GM23248 (cell line): ENCODE measurements at places on chromosomes 16 and 17.

GRCh38 chr16:125011-125410, 13.5 kb downstream of the NPRL3 start:
- H3K27ac ChIP-seq, result no peak overlapping the region
- H3K4me1 ChIP-seq, result no peaks in the 10 kb centered on the region
- no peaks in the 10 kb centered on the region for H3K27me3 ChIP-seq

GRCh38 chr16:11670171-11671131, 2.2 kb downstream of the SNN start:
- peaks cover 7% of the 10 kb centered on the region for H3K4me1 ChIP-seq
- no peaks in the 10 kb centered on the region for H3K36me3 ChIP-seq
- H3K4me3 ChIP-seq, result no peak overlapping the region
- no peaks in the 10 kb centered on the region for H3K27me3 ChIP-seq
- DNase-seq, result peak; percentile 29
- no peak overlapping the region for H3K27ac ChIP-seq

DNA sequence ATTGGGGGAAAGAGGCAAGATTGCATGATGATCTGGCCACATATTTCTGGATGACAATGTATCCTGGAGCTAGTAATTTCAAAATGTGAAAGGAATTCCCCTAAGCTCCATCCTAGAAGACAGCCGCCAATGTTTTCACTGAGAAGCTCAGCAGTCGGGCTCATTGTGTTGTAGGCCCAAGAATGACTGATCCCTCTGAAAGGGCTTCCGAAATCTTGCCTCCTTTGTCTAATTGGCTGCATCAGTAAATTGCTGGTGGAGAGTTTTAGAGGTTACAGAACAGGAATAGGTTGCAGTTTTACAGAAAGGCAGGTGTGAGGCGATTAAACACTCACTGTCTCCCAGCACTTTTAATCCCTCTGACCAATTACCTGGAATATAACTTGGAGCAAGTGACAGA, 464.1 kb upstream of the SALL1 start:
- no peak for DNase-seq
- no peaks in the 10 kb centered on the region for H3K4me1 ChIP-seq
- H3K27me3 ChIP-seq, result no peaks in the 10 kb centered on the region
- no peaks in the 10 kb centered on the region for H3K36me3 ChIP-seq
- no peak overlapping the region for H3K27ac ChIP-seq

GRCh38 chr16:8986111-8986510, 22.4 kb upstream of the USP7 start:
- no peaks in the 10 kb centered on the region for H3K4me1 ChIP-seq
- no peak overlapping the region for H3K4me3 ChIP-seq
- H3K27me3 ChIP-seq, result no peaks in the 10 kb centered on the region; the same call in 1 of the 2 replicates
- no peak overlapping the region for H3K27ac ChIP-seq

DNA sequence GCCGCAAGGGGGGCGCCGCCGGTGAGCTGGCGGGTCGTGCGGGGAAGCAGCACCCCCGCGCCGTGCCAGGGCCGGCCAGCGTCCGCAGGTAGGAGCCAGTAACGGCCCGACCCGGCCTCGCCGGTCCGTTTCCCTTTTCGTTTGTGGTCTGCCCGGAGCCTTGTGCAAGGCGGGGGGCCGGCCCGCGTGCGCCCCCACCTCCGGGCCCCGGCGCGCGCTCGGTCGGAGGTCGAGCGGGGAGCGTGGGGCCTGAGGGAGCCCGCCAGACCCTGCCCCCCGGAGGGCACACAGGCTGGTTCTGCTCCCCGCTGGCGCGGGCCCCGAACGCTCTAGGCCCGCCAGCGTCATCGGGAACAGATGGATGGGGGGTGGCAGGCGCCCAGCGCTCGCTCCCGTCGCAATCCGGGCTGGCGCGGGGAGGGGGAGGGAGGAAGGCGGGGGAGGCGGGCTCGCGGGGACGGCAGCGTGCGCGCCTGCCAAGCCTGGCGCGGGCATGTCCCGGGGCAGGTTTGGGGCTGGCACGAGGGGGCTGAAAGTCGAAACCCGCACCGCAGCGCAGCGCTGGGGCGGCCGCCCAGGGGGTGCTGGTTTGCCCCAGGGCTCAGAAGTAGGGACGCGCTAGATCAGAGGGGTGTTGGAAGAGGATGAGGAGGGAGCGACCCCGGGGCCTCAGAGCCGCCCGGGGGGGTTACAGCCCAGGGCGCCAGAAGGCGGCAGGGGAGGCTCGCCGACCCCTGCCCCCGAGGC, 1.5 kb upstream of the GSE1 start:
- peak; percentile 97 for DNase-seq
- H3K36me3 ChIP-seq, result no peaks in the 10 kb centered on the region
- H3K4me1 ChIP-seq, result peaks cover 22% of the 10 kb centered on the region
- H3K4me3 ChIP-seq, result peak overlapping the region; percentile 66
- H3K27ac ChIP-seq, result peak overlapping the region; percentile 94
